ENCODE measurements at places on chromosomes 4 and X.

- no peak overlapping the region for H3K4me3 ChIP-seq
- no peak overlapping the region for H3K27ac ChIP-seq
- H3K27me3 ChIP-seq, result no peaks in the 10 kb centered on the region
- H3K36me3 ChIP-seq, result no peaks in the 10 kb centered on the region
- H3K4me1 ChIP-seq, result no peaks in the 10 kb centered on the region
Measured at GRCh38 chrX:38102875-38103274, 96.5 kb downstream of the SYTL5 start.

- H3K27ac ChIP-seq, result no peak overlapping the region
- no peaks in the 10 kb centered on the region for H3K27me3 ChIP-seq
- no peaks in the 10 kb centered on the region for H3K4me1 ChIP-seq
Measured at GRCh38 chr4:10184041-10184440, 67.4 kb upstream of the WDR1 start.

- no peak for DNase-seq
- H3K36me3 ChIP-seq, result no peaks in the 10 kb centered on the region
- no peak overlapping the region for H3K4me3 ChIP-seq
- H3K27ac ChIP-seq, result no peak overlapping the region
- no peaks in the 10 kb centered on the region for H3K27me3 ChIP-seq
- no peaks in the 10 kb centered on the region for H3K4me1 ChIP-seq
Measured at GRCh38 chrX:13952581-13952980, 77.1 kb downstream of the GEMIN8 start.

DNA sequence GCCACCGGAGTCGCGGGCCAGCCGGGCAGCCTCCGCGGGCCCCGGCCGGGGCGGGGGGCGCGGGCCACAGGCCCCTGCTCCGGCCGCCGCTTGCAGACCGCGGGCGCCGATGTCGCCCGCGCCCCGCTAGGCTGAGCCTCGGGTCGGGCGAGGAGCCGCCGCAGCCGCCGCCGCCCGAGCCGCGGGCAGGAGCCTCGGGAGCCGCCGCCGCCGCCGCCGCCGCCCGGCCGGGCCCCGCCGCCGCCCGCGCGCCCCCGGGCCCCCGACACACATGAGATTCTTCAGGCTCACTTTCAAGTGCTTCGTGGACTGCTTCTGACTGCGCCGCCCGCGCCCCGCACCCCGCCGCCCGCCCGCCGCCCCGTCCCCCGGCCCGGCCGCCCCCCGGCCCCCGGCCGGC lies 345 bp downstream of the SLC6A8 start:
- no peak for DNase-seq
- H3K27me3 ChIP-seq, result peaks cover 19% of the 10 kb centered on the region
- no peaks in the 10 kb centered on the region for H3K36me3 ChIP-seq
- no peak overlapping the region for H3K27ac ChIP-seq
- peaks cover 2% of the 10 kb centered on the region for H3K4me1 ChIP-seq

GRCh38 chrX:135315864-135316263 lies 6.6 kb downstream of the ETDC start:
- no peak for DNase-seq
- no peaks in the 10 kb centered on the region for H3K36me3 ChIP-seq
- no peaks in the 10 kb centered on the region for H3K27me3 ChIP-seq

DNA sequence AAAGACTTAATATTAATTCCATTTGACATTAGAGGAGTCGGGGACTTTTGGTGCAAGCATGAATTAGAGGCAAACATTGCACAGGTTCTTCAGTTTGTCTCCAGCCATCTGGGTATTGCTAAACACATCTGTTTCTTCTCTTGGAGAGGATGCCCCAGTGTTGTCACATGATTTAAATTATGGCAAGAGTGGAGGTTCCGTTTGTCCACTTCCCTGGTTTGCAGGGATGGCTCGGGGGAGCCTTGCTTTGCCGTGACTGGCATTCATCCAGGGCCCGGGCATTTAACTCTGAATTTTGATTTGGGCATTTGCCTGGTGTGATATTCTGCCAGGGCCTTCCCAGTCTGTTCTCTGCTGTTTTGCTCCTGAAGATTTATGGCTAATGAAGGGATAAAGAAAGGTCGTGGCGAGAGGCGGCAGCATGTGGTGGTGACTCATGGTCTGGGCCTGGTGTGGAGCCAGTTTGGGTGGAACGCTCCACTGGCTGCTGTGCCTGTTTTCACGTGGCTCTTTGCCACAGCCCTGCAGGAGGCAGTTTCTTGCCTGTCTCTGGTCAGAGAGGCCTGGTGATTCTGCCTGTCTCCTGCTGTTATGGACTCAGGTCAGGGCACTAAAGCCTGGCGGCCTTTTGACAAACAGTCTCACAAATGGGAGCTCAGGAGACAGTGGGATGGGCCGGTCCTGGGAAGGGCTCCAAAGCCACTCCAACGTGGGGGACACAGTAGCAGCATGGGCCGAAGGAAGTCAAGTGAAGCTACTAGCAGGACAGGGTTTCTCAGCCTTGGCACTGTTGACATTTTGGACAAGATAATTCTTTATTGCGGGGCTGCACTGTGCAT lies 99.4 kb upstream of the PGRMC2 start:
- H3K27ac ChIP-seq, result no peak overlapping the region
- no peaks in the 10 kb centered on the region for H3K27me3 ChIP-seq
- DNase-seq, result no peak

All from thymus (tissue), 14 donors.